ENCODE measurements at places on chromosomes 13 and 19.

- DNase-seq: no peak
Measured at GRCh38 chr13:99203601-99204579, 3.2 kb downstream of the UBAC2 start.

DNA sequence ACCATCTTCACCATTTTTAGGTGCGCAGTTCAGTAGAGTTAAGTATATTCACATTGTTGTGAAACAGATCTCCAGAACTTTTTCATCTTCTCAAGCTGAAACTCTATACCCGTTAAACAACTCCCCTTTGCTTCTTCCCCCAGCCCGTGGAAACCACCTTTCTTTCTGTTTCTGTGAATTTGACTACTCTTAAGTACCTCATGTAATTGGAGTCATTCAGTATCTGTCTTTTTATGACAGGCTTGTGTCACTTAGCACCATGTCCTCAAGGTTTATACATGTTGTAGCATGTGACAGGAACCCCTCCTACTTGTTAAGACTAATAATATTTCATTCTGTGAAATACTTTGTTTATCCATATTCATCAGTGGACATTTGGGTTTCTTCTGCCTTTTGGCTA lies 52.8 kb downstream of the TNFRSF19 start:
- DNase-seq: no peak

DNA sequence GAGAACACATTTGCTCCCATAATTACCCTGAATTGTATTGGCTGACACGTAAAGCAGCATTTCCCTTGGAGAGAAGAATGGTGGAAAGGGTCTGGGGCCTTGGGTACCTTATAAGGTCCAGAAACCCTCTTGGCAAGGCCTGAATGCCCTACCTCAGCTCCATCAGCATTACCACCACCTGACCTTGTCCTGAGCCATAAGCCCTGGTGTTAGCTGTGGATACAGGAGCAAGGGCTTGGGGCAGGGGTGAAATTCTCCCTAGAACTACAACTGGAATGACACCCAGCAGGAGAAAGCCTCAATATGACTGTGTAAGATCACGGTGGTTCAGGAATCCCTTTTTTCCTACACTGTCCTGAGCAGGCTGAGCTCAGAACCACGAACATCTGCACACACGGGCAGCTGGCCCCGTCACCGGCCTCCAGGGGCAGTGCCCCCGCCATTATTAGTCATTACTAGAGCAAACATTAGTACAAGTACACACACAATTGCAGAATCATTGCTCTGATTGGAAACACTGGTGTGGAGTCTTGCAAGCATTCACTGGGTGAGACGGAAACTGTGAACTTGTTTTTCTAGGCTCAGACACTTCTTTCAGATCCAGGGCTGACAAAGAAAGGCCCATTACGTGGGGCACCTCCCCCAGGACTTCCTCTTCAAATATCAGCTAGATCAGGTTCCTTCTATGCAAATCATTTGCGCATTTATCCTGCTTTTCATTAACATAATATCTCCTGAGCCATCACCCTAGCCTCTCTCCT lies 26.8 kb upstream of the MTIF3 start:
- DNase-seq: peak; percentile 11

- no peak for DNase-seq
Measured at GRCh38 chr19:39060171-39060570, 24.0 kb upstream of the ACP7 start.

DNA sequence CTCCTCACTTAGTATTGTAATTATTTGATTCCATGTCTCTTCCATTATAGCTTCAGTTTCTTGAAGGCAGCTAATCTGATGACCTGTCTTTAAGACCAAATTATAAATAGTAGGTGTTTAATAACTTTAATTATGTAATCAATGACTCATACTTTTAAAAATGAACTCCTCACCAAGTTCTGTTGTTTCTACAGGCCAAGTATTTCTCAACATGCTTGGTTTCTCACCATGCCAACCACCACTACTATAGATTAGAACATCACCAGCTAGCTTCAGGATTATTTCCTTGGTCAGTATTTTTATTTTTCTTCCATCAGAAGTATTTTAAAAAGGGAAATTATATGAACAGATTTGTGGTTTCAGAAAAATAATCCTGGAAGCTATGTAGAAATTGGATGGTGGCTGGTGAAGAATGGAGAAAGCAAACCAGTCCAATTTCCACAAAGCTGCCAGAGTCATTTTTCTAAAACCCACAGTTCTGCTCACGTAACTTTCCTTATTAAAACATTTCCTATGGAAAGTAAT lies 237.7 kb upstream of the DACH1 start:
- DNase-seq: no peak

DNA sequence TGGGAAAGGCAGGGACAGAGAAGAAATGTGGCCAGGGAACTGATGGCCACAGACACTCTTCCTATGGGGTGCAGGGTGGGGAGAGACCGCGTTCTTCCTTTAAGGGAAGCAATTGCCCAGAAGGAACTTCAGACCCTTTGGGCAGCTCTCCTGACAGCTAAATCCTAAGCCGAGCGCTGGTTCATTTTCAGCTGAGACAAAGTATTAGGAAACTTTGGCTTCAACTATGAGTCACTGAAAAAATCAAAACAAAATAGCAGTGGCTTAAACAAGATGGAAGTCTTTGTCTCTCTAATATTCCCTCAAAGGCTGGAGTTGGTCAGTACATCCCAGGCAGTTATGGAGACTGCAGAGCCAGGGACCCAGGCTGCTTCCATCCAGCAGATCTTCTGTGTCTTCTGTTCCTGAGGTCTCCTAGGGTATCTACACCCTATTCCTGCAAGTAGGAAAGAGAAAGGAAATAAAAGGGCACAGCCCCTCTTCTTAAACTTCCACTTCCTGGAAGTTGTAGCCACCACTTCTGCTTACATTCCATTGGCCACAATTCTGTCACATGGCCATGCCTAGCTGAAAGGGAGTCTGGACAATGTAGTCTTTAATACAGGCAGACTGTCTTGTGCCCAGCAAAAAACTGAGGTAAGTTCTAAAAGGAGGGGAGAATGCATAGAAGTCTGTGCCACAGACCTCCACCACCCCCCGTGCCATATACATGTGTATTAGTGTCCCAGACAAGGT lies 163.5 kb downstream of the KATNAL1 start:
- DNase-seq: no peak

- DNase-seq: no peak
Measured at GRCh38 chr13:30443957-30444404, 21.7 kb downstream of the UBE2L5 start.

DNA sequence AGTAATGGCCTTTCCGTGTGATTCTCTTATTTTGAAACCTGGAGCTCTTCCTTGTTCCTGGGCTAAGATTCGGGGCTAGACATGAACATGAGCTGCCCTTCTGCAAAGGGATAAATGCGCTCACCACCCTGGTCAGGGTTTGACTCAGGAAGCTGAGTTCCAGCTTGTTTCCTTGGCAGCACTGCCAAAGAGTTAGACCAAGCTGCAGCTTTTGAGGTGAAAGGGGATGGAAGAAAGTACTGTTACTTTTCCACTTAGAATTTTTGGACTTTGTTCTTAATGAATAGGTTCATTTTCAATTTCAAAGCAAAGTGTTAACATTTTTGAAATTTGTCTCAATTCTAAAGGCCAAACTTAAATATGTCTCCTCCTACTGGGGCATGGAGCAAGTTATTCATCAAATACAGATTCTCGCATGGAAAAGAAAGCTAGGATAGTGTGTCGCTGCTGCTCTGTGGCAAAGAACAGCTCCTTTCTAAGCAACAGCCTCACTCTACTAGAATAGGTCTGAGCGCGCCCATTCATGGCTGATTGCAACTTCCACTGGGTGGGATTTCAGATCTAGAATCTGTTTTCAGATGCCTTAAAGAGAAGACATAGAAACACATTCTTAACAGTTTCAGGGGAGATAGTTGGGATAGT lies 2.2 kb downstream of the RGCC start:
- DNase-seq: no peak

Measured in CD4-positive, alpha-beta T cell treated with Interleukin-6 at 100 ng/mL for 8 hours (primary cell).